ENCODE measurements at places on chromosomes 2 and 18. TPM values are rescaled to one million over a fixed set of nuclear protein-coding genes. Genes with fewer than 3 reads are reported as not detected.

DTNA gene
- 1.2 TPM for total RNA-seq

- no peaks in the 10 kb centered on the region for H3K27me3 ChIP-seq
- no peak overlapping the region for H3K27ac ChIP-seq
- no peaks in the 10 kb centered on the region for H3K4me1 ChIP-seq
These were observed 797.7 kb downstream of the MBD2 start for GRCh38 chr18:53426666-53427184.

- no peaks in the 10 kb centered on the region for H3K4me1 ChIP-seq
- no peak for DNase-seq
- no peaks in the 10 kb centered on the region for H3K36me3 ChIP-seq
- no peak overlapping the region for H3K27ac ChIP-seq
These were observed 10.8 kb upstream of the COX7A2L start for GRCh38 chr2:42371611-42372473.

CNGA3 gene
- not detected for total RNA-seq

- H3K4me3 ChIP-seq = no peak overlapping the region
- no peaks in the 10 kb centered on the region for H3K27me3 ChIP-seq
- H3K27ac ChIP-seq = no peak overlapping the region
These were observed 266.6 kb downstream of the TFCP2L1 start for GRCh38 chr2:121018136-121019061.

DNA sequence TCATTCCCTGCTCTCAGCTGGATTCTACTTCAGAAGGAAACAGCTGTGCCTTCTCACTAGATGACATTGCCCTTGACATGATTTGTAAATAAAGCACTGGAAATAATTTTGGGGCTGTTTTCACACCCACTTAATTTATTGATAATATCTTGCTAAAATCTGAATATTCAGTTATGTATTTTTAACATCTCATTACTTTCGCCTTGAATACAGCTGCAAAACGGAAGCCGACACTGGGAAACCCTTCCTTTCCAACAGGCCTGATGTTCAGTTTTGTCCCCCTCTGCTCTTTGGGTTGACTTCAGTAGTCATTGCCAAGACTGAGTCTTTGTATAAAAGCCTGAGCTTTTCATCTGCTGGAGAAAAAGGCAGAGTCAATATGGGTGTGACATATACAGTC lies 82.7 kb downstream of the DOCK10 start:
- H3K27me3 ChIP-seq = no peaks in the 10 kb centered on the region
- DNase-seq = no peak
- H3K4me1 ChIP-seq = no peaks in the 10 kb centered on the region
- H3K4me3 ChIP-seq = no peak overlapping the region

SLC5A7 gene
- total RNA-seq = not detected

SPP2 gene
- 54.8 TPM for total RNA-seq

AAMP gene
- total RNA-seq = 40.0 TPM

GRCh38 chr2:209425471-209426071 lies 1.7 kb downstream of the MAP2 start:
- H3K27ac ChIP-seq = no peak overlapping the region
- peaks cover 5% of the 10 kb centered on the region for H3K4me1 ChIP-seq
- DNase-seq = no peak
- no peaks in the 10 kb centered on the region for H3K27me3 ChIP-seq
- H3K4me3 ChIP-seq = peak overlapping the region; percentile 52

ASB18 gene
- total RNA-seq = not detected

DNA sequence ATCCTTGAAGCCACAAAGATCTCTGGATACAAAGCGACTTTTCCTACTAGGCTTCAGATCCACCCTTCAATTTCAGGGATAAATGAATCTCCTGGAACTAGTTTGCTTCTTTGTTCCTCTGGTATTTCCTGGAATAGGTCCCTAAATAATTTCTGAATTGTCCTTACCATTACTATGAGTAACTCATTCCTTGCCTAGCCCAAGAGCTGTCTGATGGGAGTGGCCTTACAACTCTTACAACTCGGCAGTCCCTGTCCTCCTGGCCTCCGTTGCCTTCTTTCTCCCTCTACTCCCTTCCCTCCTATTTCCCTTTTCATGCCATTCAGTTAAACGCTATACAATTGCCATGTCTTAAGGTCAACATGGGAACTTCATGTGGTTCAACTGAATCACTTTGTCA lies 98.2 kb upstream of the FHL2 start:
- no peak overlapping the region for H3K27ac ChIP-seq
- no peaks in the 10 kb centered on the region for H3K36me3 ChIP-seq
- H3K27me3 ChIP-seq = no peaks in the 10 kb centered on the region
- no peaks in the 10 kb centered on the region for H3K4me1 ChIP-seq
- no peak overlapping the region for H3K4me3 ChIP-seq

DNA sequence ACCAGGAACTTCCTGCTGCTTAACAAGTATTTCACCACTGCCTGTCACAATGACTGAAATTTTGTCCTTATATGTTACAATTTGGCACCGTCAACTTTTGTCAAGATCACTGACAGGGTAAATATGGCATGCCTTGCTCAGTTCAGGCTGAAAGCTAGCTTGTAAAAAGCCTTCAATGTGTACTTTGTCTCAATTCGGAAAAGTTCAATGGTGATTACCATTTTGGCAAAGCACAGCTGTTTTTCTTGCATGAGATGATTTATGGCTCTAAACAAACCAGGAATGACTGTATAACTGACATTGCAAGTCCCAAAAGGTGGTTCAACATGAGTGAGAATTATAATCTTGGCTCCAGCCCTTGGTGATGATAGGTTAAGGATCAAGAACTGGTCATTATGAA lies 1255.2 kb downstream of the CNTNAP5 start:
- no peaks in the 10 kb centered on the region for H3K36me3 ChIP-seq
- no peak for DNase-seq
- no peak overlapping the region for H3K27ac ChIP-seq
- no peaks in the 10 kb centered on the region for H3K27me3 ChIP-seq
- no peaks in the 10 kb centered on the region for H3K4me1 ChIP-seq

DNA sequence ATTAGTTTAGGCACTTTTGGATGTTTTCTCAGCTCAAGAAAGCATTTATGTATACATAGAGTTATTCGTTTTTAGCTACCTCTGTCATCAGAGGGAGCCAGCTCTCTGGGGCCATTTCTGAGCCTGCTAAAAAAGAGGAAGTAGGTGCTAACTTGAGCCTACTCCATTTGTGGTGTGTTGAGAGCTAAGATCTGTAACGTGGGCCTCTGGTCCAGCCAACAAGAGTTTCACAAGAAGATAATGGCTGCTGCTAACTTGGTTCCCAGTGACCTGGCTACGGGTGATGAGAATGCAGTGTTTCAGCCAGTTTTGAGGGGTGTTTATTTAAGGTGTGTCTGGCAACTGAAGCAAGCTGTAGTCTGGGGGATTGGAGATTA lies 182.5 kb downstream of the PRKCE start:
- no peaks in the 10 kb centered on the region for H3K27me3 ChIP-seq
- H3K4me1 ChIP-seq = no peaks in the 10 kb centered on the region
- no peak for DNase-seq

SELENOI gene
- 30.0 TPM for total RNA-seq

ST8SIA3 gene
- 0.02 TPM for total RNA-seq

- H3K36me3 ChIP-seq = no peaks in the 10 kb centered on the region
- no peaks in the 10 kb centered on the region for H3K4me1 ChIP-seq
- no peak overlapping the region for H3K27ac ChIP-seq
- no peak for DNase-seq
- no peaks in the 10 kb centered on the region for H3K27me3 ChIP-seq
These were observed 37.9 kb upstream of the C1GALT1C1L start for GRCh38 chr2:43714164-43714563.

- no peak for DNase-seq
- H3K4me1 ChIP-seq = no peaks in the 10 kb centered on the region
- no peaks in the 10 kb centered on the region for H3K27me3 ChIP-seq
- no peak overlapping the region for H3K4me3 ChIP-seq
- H3K27ac ChIP-seq = no peak overlapping the region
- H3K36me3 ChIP-seq = no peaks in the 10 kb centered on the region
These were observed 527.2 kb upstream of the SOX11 start for GRCh38 chr2:5164776-5165525.

DNA sequence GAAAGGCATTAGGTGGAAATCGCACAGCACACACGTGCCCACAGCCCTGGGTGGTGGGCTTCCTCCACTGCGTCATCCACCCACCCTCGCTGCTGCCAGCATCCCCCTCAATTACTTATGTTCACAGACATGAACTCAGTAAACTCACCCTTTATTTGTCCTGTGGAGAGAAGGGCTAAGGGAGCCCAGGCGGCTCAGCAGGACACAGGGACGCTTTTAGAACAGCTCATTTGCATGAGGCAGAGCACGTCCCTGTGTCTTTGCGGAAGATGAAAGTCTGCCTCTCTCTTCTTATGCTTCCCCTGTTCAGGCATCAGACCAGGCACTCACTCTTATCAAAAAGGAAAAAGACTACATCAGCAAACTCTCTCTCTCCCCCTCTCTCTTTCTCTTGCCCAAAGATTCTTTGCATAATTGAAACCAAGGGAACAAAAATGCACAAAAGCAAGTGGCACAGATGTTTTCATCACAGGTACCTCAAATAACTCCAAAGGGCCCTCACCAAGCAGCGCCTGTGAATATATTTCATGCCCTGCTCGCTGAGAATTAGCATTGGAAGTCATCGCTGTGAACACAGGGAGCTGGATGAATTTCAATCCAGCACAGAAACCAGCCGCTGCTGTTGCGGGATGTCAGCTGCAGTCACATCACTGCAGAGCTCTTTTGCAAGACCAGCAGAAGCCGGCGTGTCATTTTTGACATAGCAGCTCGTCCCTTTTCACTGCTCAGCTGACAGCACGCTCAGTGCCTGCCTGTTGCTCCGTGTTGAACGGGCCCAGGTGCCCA lies 376.3 kb upstream of the MYT1L start:
- no peaks in the 10 kb centered on the region for H3K27me3 ChIP-seq
- no peak overlapping the region for H3K4me3 ChIP-seq
- no peak for DNase-seq
- no peaks in the 10 kb centered on the region for H3K36me3 ChIP-seq
- no peaks in the 10 kb centered on the region for H3K4me1 ChIP-seq
- no peak overlapping the region for H3K27ac ChIP-seq

IL36B gene
- not detected for total RNA-seq

- H3K4me3 ChIP-seq = no peak overlapping the region
- H3K27ac ChIP-seq = no peak overlapping the region
- H3K4me1 ChIP-seq = no peaks in the 10 kb centered on the region
- H3K36me3 ChIP-seq = no peaks in the 10 kb centered on the region
- no peak for DNase-seq
These were observed 412.1 kb upstream of the TRIB2 start for GRCh38 chr2:12304564-12305171.

PLB1 gene
- total RNA-seq = 1.4 TPM

CRYGC gene
- total RNA-seq = not detected

CYP27C1 gene
- not detected for total RNA-seq

FBXO48 gene
- 0.87 TPM for total RNA-seq

SKOR2 gene
- total RNA-seq = not detected

LYPD6B gene
- total RNA-seq = not detected

GCKR gene
- 150 TPM for total RNA-seq

GRCh38 chr2:174334278-174334715 lies 457 bp upstream of the SP9 start:
- H3K4me1 ChIP-seq = no peaks in the 10 kb centered on the region
- no peak for DNase-seq

ALKAL2 gene
- 1.1 TPM for total RNA-seq

- H3K27me3 ChIP-seq = no peaks in the 10 kb centered on the region
- no peak for DNase-seq
- H3K4me3 ChIP-seq = no peak overlapping the region
- H3K4me1 ChIP-seq = no peaks in the 10 kb centered on the region
These were observed 138.8 kb downstream of the ATAD2B start for GRCh38 chr2:23788100-23788499.

MEMO1 gene
- total RNA-seq = 28.0 TPM

DNA sequence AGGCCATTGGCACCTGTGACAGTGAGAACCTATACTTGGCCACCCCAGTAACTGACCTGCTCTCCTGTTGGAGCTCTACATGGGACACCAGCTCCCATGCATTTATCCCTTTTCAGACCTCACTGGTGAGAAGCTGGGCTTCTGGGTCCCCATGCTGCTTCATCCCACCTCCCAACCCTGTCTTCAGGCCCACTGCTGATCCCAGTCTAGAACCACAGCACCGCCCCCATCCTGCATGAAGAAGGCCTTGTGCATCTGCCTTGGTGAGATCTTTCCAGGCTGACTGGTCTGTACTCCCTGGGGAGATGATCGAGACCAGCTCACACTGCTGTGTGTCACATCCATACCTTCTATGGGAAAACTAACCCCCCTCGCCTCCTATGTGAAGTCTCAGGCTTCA lies 22.7 kb downstream of the TTC32 start:
- H3K27ac ChIP-seq = no peak overlapping the region
- DNase-seq = no peak
- H3K27me3 ChIP-seq = no peaks in the 10 kb centered on the region

GRCh38 chr18:36312806-36313395 lies 15.4 kb downstream of the FHOD3 start:
- no peak for DNase-seq
- no peaks in the 10 kb centered on the region for H3K27me3 ChIP-seq
- no peaks in the 10 kb centered on the region for H3K36me3 ChIP-seq
- no peak overlapping the region for H3K4me3 ChIP-seq

LRP1B gene
- total RNA-seq = 0.15 TPM

TNS1 gene
- 112 TPM for total RNA-seq

ABCG8 gene
- 33.6 TPM for total RNA-seq

DNA sequence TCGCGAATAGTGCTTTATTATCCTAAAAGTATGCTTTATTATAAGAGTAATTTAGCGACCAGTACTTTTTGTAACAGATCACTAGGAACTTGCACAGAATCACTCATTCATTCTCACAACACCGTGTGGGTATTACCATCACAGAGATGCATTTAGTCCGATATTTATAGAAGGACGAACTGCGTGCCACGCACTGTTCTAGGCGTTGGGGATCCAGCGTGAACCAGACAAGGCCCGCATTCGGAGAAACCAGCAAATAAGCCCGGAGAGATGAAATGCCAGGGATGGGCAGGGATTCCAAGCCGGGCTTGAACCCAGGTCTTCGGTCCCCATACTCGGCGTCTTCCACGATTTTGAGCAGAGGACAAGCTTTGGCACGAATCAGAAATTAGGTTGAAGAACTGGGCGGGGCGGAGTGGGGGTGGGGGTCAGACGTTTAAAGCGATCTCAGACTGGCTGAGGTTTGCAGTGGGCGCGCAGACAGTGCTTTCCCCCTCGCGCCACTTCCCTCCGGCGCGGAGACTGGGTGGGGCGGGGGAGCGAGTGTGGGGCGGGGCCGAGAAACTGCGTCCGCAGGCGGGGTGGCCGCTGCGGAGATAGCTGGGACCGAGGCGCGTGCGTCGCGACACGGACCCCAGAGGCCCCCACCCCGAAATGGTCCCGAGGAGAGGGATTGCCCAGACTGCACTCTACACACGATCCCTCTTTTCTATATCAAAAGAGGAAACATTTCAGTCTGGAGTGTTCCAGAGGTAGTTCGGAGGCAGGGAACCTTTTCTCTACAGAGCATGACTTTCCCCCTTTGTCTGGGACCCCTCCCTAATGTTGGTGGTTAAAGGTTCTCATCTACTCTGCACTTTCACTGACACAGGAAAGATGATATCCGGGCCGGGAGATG lies 1.1 kb upstream of the CXCR4 start:
- peak overlapping the region; percentile 20 for H3K4me3 ChIP-seq
- DNase-seq = peak; percentile 75
- H3K36me3 ChIP-seq = no peaks in the 10 kb centered on the region
- peaks cover 18% of the 10 kb centered on the region for H3K27me3 ChIP-seq
- H3K27ac ChIP-seq = no peak overlapping the region

GRCh38 chr18:59669872-59670657 lies 27.2 kb downstream of the CCBE1 start:
- no peaks in the 10 kb centered on the region for H3K27me3 ChIP-seq
- H3K27ac ChIP-seq = no peak overlapping the region
- no peak overlapping the region for H3K4me3 ChIP-seq
- no peak for DNase-seq
- no peaks in the 10 kb centered on the region for H3K36me3 ChIP-seq

DOCK10 gene
- total RNA-seq = 8.2 TPM

GRCh38 chr2:97858442-97858841 lies 137.3 kb downstream of the TMEM131 start:
- no peak overlapping the region for H3K27ac ChIP-seq
- DNase-seq = no peak
- no peaks in the 10 kb centered on the region for H3K4me1 ChIP-seq
